ENCODE measurements at places on chromosomes 7 and 10.

GRCh38 chr10:97454330-97455036, 8.5 kb downstream of the ZDHHC16 start:
- DNase-seq = no peak

DNA sequence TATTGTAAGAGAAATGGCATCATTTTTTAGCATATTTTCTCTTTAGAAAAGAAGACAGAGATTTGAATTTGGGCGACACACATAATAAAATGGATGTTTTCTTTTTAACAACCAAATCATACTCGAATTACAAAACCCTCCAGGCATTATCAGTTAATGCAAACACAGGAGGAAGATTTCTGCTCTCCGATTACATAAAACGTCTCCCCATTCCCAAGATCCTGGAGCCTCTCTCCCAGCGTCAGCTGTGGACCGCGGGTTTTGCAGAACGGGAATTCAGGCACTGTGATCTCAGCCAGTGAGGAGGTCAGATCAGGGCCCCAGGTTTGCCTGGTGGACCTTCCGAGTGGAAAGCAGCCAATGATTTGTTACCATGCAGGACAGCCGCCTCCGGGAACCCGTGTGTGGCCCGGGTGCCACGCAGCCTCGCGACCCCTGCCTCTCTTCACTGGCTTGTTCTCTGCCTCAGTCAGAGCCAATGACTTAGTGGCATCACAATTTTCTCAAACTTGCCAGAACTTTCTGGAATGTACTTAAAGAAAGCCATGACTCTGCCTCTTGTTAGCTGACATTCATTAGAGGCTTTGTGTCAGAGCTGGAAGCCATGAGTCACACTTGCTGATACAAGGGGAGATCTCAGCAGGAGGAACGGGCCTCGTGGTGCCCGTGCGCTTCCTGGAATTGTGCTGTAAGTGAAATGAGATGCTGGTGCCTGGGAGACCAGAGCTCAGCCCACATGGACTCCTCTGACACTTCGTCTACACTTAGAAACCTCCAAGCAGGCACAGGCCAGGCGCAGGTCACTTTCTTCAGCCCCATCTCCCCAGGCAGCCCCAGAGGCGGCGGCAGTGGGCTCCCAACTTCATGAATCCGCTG, 246.1 kb downstream of the KLF6 start:
- no peak for DNase-seq

DNA sequence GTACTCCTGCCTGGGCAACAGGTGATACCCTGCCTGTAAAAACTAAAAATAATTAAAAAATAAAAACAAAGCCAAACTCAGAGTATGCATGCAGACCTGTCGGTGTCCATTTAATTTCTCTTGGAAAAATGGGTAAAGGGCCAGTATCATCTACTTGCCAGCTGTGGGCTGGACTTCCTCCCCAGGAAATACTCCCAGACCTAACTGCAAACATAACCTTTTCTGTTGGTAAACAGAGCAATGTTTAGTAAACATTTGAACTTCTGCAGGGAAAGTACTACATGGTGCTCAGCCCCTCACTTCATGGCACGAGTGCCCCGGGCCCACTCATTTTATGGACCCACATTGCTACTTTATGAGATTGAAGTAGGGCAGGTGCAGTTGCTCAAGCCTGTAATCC, 10.2 kb upstream of the TMEM248 start:
- DNase-seq = no peak

DNA sequence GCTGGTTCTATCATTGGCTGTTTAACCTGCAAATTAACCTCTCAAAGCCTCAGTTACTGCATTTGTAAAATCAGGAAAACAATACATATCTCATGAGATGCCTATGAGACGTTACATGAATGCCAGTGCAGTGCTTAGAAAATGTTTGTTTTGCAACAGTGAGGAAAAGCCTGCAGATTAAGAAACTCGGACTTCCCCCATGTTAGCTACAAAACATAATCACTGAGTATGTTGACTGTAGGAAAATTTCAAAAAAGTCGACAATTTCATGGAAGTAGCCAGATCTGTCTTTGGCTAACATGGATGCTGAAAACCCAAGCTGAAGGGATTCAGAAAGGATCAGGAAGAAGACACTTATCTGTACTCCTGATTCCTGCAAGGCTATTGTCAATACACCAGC, 121.4 kb downstream of the TRIL start:
- DNase-seq = no peak

DNA sequence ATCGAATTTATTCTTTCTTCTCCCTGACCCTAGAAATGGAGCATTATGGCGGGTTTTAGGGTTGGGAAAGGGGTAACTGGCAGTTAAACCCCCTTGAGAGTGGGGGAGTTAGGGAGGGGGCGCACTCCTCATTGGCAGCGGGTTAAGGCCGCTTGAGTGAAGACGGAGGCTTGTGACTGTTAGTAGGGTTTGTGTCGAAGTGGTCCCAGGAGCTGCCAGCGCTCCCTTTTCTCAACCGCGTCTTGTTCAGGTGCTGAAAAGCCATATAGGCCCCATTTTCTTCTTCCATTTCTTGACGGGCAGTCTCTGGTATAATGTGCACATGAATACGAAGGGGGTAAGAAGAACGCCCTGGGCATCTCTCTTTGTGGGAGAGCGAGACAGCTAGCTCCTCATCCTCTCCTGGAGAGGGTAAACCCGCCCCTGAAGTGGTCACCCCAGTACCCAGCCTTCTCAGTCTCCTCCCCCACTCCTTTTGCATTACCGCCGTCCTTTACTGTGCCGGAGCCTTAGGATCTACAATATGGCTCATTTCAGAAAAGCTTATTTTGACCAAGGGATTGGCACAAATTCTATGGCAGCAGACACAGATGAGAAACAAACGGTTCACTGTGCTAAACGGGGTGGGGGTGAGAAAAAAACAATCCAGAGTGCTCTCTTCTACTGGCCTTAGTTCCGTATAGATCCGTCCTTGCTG, 836 bp downstream of the KMT2E start:
- DNase-seq = no peak

- no peak for DNase-seq
Measured at GRCh38 chr7:112989531-112989930, 97.1 kb downstream of the GPR85 start.

DNA sequence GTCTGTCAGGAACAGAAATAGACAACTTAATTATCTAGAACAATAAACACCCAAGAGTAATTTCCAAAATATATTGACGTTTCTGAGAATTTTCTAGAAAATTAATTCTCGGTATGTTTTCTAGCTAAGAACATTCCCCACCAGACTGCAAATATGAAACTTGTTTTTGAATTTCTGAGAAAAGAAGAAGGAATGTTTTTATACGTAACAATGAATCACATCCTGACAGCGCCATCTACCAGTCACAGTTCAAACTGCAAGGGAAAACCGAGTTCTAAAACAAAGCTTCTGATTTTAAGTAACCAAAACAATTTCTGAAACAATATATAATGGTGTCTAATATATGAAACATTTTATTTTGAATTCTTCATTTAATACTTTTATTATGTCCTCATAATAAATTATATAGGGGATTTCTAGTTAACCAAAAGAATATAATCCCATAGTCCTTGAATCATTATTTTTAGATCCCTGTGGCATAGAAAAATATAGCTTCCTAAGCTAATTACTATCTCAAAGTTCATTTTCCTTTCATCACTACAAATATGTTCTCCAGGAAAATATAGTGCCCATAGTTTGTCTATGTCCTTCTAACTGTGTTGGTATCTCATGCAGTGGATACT, 34.5 kb upstream of the MEOX2 start:
- no peak for DNase-seq

GRCh38 chr10:116287906-116288501, 15.0 kb upstream of the GFRA1 start:
- no peak for DNase-seq

DNA sequence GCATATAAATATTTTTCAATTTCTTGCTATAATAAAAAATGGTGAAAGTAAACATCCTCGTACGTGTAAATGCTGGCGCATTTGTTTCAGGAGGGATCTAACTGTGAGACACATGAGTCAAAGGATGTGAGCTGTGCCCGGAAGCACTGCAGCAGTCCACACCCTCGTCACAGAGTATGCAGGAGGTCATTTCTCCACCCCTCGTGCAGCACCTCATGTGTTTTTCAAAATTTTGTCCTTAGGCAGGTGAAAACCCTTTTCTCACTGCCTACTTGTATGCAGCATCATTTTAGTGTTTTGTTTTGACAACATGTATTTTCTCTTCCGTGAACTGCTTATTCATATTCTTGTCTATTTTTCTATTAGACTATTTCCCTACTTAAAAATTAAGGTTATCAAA, 162.7 kb downstream of the AVL9 start:
- no peak for DNase-seq

DNA sequence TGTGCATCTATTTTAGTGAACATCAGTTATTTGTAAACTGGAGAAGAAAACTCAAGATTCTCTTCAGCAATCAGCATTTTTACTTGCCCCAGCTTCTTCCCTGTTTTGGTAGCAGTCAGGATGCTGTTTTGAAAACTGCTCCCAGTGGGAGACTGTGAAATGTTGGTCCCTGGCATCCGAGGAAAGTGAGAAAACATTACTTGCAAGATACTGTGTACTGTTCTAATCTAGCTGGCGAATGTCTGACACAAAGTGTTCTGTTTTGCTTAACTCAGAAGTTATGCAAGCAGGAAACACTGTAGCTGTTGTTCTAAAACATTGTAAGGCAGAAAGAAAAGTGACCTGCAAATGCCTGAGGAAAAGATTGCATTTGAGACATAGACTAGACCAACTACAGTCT, 171.8 kb upstream of the POM121L12 start:
- DNase-seq = no peak

GRCh38 chr10:91409069-91409868, 875 bp upstream of the HECTD2 start:
- DNase-seq = no peak

DNA sequence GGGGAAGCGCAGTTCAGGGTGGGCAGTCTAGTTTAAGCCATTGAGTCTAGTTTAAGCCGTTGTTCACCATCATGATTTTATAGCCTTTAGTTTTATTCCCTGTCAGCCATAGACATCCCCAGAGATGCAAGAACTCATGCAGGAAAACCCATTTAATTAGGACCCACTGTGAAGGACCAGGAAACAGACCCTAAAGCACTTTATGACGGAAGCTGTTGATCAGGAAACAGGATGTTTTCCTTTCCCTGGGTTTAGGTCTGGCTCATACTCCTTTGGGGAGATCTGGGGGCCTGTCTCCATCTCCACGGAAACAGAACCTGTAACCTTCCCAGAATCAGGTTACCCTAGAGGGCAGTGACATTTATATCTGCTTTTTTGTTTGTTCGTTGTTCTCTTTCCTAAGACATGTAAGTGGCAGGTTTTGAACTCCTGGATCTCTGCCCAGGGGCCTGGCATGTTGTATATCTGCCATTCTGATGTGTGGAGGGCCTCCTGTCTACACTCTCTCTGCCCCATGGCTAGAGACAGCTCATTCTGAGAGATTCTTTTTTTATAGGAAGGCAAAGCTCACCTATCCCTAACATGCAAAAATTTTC, 657.2 kb upstream of the GALNT17 start:
- DNase-seq = no peak

GRCh38 chr7:110759069-110759468, 331.9 kb upstream of the LRRN3 start:
- DNase-seq = no peak

GRCh38 chr7:5774790-5775189, 6.7 kb downstream of the RNF216 start:
- no peak for DNase-seq

DNA sequence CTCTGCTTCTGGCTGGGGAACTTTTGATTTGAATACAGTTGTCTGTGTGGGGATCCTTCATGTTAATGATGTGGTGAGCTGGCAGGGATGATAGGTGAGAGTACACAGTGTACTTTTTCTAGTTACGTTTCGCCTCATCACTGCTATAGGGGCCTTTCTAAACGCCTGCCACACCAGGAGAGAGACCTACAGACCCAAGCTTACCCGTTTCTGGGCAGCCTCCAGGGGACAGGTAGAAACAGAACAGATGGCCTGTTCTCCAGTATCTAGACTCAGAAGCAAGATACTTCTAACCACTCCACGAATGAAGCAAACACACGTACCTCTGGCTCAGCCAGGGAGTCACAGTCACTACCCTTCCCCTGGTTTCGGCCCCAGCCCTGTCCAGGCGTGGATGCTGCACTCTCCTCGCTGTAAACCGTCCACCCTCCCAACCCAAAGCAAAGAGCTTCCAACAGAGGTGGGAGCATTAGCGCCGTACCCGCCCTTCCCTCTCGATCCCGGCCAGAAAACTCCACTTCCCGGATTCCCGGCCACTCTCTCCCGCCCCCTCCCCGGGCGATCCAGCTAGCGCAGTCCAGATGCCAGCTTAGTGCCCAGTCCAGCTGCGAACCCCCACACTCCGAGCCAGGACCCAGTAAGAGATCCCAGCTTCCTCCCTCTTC, 1.2 kb downstream of the CCDC6 start:
- DNase-seq = peak; percentile 27

GRCh38 chr10:44477046-44477425, 92.1 kb upstream of the CXCL12 start:
- DNase-seq = no peak
